ENCODE measurements at places on chromosomes 12 and 14. TPM values are rescaled to one million over a fixed set of nuclear protein-coding genes. Genes with fewer than 3 reads are reported as not detected.

ZBTB25 gene
- 6.2 TPM for total RNA-seq

MANSC4 gene
- not detected for total RNA-seq

CPNE6 gene
- total RNA-seq, result not detected

RNF10 gene
- total RNA-seq, result 98.4 TPM

TPPP2 gene
- not detected for total RNA-seq

TPH2 gene
- total RNA-seq, result not detected
